ENCODE measurements at places on chromosomes 11 and 22.

DNA sequence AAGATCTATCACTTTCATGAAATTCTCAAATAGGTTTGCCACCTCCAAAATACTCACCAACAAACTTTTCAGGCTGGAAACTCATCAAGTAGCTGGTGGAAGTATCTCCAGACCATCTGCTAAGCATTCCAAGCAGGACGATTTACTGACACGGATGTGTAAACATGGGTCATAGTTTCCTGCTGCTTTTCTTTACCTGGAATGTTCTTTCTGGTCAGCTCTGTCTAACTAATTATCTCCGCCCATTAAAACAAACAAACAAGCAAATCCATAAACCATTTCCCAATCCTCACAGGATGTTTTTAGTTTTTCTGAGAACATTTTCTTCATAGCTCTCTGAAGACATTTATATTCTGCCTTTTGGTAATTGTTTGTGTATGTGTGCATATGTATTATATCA lies 397.0 kb downstream of the METTL15 start:
- no peak for DNase-seq

DNA sequence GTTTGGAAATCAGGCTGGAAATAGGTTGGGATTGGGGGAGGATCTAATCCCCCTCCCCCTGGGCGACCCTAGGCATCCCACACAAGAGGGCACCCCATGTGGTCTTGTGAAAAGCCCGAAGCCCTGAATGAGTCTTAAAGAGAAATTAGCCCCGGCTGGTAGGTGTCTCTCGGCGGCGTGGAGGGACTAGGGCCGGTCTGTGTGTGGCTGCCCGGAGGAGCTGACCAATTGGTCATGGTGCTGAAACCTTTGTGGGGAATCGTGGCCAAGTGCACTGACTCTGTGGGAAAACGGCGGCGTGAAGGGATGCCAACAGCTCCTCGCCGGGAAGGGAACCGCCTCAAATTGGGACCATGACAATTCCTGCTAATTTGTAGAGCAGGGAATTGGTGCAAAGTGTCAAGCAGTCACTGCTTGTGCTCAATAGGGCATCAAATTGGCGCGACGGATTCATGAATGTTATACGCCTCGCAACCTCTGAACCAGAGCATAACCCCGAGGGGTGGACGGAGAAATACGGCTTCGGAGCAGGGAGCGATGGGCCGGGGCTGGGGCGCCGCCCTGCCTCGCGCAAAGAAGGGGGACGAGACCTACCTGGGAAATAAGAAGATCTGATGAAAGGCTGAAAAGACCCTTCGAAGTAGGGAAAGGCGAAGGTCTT lies 1.5 kb downstream of the DBX1 start:
- peak; percentile 32 for DNase-seq

GRCh38 chr22:23533771-23534191 lies 46.3 kb downstream of the IGLL1 start:
- peak; percentile 53 for DNase-seq

- DNase-seq, result no peak
Measured at GRCh38 chr11:119473226-119473625, 50.3 kb upstream of the THY1 start.

DNA sequence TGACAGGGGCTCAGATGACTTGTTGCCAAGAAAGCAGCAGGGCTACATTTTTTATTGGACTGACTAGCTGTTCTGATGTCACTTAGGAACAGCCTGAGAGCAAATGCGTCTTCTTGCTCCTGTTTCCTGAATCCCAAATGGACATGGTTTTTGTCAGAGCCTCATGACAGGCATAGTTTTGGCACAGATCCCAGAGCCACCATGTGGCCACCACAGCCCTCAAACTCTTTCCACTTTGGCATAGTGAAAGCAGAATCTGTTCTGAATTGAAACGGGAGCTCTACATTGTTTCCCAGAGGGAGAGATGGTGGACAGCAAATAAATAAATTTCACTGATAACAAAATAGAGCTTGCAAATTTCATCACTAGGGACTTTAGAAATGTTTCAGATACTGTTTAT lies 222.2 kb downstream of the C11orf87 start:
- DNase-seq, result peak; percentile 89

- peak; percentile 34 for DNase-seq
Measured at GRCh38 chr22:19290400-19291217, 910 bp downstream of the CLTCL1 start.

DNA sequence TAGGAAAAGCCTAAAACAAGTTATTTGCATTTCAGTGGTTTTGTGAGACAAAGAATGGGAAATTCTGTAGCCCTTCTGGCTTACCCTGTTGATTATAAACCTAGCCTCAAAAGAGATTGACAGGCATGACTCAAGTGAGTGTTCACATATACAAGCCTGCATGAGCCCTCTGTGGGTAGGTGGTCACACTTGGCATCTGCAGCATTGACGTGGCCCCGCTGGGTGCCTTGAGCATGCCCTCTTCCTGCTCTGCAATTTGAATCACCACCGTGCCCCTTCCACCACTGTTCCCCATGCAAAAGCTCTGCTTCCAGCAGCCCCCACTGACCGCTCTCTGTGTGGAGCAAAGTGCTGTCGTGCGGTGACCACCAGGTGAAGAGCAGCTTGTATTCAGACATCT lies 21.0 kb upstream of the ADSL start:
- no peak for DNase-seq

DNA sequence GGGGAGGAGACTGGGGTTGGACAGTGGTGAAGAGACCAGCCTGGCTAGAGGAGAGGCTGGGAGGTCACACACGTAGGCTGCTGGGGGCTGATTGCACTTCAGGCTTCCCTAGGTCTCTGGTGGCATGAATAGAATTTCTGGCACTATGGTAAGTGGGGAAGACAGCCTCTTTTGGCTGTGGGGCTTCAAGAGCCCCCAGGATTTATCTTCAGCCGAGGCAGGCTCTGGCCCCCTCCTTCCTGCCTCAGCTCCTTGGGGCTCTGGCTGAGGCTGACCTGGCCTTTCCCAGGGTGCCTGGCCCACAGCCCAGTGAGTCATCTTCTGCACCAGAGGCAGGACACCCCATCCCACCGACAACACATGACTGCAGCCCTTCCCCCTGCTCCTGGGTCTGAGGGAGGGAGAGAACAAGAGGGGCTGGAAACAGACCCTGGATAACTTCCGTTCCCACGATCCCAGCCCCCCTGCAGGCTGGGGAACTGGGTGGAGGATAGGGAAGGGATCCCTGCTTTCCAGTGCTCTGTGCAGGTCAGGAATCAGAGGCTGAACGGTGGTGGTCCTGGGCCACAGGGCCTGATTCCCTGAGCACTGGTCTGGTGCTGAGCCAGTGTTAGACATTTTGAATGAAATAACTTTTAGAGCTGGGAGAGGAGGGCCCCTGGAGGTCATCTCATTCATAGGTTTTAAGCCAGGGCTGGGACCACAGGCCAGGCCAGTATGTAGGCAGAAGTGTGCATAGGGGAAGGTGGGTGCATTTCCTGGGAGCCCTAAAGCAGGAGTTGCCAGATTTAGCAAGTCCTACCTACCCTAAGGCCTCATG lies 26.5 kb downstream of the ARHGEF17 start:
- peak; percentile 38 for DNase-seq

- no peak for DNase-seq
Measured at GRCh38 chr11:92865352-92865751, 104.1 kb upstream of the MTNR1B start.

DNA sequence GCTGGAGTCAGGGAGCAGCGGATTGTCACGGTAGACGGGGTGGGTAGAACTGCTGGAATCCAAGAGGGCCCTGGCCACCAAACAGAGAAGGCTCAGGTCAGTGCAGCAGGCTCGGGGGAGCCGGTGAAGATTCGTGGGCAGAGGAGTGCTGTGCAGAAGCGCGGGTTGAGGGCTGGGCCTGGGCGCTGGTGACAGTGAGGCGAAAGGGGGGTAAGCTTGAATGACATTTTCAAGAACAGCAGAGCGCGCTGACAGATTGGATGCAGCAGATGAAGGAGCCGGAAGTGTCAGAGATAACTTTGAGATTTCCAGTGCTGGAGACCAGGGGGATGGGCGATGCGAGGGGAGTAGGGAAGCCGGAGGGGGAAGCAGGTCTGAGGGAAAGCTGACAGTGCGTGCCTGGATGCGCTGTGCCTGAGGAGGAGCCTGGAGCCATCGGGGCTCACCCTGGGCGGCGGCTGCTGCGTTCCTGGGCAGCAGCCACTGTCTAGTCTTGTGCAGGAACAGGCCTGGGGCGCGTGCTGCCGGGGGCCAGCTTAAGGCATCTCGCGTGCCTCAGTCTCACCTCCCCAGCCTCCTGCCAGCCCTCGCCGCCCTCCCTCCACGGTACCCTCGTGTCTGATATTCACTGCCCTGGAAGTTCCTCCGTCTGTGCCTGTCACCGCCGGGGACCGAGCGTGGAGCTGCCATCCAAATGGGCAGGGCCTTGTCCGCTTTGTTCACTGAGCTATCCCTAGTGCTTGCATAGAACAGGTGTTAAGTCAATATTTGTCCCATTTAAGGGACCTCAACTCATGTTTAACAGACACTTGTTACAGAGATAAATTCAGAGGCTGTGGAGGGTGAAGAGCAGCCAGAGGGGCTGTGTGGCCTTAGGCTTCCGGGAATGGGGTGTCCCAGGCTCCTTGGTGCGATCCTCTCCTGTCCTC lies 5.2 kb downstream of the GRIK4 start:
- peak; percentile 60 for DNase-seq

DNA sequence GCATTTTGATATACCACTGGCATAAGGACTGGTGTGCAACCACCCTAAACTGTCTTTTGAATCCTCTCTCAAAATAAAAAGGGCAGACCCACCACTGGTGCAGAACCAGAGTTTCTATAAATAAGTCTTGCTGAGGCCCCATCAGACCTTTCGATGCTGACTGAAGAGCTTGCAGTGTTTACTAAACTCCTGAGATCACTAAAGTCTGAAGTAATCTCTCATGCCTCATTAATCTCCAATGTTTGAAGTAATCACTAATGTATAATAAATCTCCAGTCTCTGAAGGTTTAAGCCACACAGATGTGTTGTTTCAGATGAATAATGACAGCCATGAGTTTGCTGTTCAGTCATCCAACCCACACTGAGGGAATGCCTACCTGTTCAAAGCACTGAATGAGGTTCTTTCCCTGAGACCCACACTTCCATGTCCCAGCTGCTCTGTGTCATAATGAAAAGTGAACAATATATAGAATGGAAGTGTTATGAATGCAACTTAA lies 50.6 kb upstream of the DEUP1 start:
- DNase-seq, result no peak

DNA sequence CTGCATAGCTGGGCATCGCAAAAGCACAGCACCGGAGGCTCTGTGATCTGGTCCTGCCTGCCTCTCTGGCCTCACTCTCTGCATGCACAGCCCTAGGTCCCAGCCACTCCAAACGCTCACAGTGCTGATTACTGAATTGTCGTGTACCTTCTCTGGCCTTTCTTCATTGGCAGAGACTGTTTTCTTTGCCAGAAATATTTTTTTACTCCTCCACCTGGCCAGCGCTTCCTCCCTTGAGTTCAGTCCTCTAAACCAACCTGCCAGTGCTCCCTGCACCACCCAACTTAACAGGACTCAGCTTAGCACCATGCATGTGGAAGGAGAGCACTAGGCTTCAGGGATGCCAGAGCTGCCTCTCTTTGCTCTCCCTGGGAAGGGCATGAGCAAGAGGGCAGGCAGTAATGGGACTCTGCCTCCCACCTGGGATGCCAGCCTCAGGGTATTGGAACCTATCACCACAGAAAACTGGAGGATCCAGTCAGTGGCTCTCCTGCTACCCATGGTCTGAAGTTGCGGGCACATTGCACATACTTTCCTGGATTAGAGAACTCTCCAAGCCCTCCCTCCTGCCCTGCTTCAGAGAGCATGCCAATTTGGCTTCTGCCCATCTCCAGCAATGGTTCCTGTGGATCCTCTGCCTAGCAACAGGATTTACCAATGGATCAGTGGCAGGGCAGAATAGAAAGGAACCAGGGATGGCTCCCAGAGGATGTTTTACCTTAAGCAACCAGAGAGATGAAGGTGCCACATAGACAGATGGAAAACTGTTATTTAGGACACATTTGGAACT lies 37.0 kb upstream of the GNAZ start:
- DNase-seq, result no peak

- no peak for DNase-seq
Measured at GRCh38 chr11:132126973-132127899, 756.8 kb downstream of the NTM start.

- no peak for DNase-seq
Measured at GRCh38 chr22:44544816-44545433, 46.9 kb upstream of the RTL6 start.

DNA sequence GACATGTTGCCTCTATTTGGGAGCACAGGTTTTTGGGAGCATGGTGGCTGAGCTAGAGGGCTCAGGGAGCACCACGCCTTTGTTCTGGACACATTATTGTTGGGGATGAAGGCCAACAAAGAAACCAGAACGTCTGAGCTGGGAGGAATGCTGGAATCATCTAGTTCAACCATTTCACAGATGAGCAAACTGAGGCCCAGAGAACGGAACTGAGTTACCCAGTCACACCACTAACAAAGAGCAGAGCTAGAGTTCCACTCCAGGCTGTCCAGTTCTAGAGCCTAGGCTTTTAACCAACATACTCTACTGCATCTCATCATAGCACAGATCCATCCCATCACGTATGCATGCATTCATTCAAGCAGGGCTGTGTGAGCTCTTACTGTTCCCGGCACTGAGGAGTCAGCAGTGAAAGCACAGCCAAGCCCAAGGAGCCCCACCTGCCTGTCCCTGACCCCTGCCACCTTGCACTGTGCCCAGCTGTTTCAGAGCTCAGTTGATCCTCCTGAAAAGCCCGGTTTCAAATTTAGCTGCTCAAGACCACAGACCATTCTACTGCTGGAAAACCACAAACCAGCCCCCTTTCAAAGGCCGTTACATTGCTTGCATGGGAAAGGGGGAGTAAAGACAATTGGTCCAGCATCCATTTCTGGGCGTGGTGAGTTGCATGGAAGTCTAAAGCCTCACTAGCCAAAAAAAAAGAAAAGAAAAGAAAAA lies 16.9 kb upstream of the TCF20 start:
- DNase-seq, result no peak

GRCh38 chr11:44179173-44179572 lies 83.7 kb downstream of the EXT2 start:
- DNase-seq, result no peak

GRCh38 chr11:75733431-75734107 lies 15.9 kb downstream of the MOGAT2 start:
- no peak for DNase-seq

DNA sequence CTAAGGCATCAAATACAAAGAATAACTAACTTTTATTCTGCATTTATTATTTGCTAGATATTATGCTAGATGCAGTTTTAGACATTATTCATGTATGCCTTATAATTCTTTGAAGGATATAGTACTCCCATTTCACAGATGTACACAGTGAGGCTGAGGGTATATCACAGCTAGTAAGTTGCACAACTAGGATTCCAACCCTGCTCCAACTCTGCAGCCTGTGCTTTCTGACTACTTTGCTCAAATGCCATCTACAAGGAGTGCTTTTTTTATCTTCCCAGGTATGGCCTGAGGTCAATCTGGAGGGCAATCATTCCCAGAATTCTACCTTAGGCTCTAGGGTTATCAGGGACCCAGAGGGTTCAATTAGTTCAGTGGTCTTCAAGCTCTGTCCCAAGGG lies 28.4 kb downstream of the NUP160 start:
- no peak for DNase-seq

GRCh38 chr11:69721745-69722144 lies 17.9 kb upstream of the FGF19 start:
- DNase-seq, result no peak

DNA sequence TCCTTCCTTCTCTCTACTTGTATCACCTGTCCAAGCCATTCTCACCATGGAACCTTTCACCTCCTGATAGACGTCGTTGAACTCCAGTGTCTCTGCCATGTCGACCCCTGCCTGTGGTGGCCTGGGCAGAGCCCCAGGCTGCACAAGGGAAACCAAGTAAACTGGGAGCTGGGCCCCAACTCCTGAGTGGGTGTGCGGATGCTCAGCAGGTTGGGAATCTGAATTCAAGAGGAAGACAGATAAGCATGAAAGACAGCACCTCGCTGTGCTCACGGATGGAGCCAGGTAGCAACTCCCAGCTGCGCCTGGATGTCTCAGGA lies 709 bp downstream of the SSRP1 start:
- no peak for DNase-seq

All from SK-N-DZ (cell line).